ENCODE measurements at places on chromosomes 2 and 18.

DNA sequence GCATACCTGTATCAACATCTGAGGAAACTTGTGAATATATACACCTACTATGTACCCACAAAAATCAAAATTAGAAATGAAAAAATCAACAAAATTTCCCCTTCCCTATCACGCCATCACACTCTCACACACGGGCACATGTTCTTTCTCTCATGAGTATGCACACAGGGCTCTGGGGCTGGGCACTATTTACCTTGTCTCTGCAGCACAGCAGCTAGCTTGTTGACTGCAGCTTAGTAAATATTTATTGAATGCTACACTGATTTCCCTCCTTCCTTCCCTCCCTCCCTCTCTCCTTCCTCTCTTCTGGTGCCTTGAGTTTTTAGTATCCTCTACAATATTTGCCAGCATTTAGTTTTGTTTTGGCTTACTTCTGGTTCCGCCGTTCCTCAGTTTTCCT is 182.7 kb upstream of the LHCGR start:
- DNase-seq: no peak

- no peak for DNase-seq
These were observed 47.9 kb downstream of the EPHA4 start for GRCh38 chr2:221524158-221524557.

GRCh38 chr2:230687498-230687897 is 25.1 kb upstream of the CAB39 start:
- DNase-seq: no peak

DNA sequence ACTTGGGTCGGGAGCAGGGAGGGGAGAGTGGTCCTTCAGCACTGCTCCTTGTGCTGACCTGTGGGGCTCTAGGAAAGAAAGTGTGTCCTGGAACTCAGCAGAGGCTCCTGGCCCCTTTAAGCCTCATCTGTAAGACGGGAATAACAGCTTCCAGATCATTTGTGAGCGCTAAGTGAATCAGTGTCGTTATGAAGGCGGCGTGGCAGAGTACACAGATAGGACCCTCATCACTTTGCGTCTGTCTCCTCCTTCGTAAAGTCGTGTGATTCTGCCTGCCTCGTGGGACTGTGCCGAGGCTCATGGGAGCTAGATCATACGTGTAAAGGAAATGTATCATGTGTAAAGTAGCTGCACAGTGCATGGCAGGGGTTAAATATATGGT is 18.6 kb downstream of the COLEC11 start:
- no peak for DNase-seq

- no peak for DNase-seq
These were observed 162.3 kb upstream of the CCDC68 start for GRCh38 chr18:55121397-55122170.

GRCh38 chr2:50546790-50547189 is 485.1 kb downstream of the NRXN1 start:
- DNase-seq: no peak

DNA sequence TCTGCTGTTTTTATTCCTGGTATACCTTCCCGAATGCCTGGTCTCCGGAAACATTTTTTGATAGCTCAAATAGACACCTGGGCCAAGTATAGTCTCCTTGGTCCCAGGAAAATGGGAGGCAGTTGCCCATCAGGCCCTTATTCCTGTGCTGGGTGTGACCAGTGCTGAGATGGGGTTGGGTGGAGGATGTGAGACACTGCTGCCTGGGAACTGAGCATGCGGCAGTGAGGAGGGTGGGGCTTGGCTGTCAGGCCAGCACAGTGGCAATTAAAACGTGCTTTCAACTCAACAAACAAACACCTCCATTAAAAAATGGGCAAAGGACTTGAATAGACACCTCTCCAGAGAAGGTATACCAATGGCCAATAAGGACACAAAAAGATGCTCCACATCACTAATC is 12.5 kb downstream of the KLHL29 start:
- no peak for DNase-seq

- DNase-seq: no peak
These were observed 340.7 kb upstream of the TRIB2 start for GRCh38 chr2:12376025-12376424.

DNA sequence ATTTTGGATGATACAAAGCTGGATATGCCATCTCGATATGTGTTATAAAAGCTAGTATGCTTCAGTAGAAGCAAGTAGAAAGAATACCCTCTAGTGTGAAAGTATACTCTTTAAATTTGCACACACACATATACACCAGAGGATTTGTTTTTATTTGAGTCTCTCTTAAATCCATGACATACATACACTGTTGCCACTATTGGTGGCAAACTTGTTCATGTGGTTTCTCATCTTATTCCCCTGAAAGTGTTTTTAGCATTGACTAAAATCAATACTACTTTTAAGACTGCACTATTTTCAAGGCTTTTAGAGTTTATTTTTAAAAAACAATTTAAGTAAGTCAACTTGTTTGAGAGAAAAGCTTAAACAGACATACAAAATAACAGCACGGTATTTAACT is 137.4 kb downstream of the IKZF2 start:
- no peak for DNase-seq

DNA sequence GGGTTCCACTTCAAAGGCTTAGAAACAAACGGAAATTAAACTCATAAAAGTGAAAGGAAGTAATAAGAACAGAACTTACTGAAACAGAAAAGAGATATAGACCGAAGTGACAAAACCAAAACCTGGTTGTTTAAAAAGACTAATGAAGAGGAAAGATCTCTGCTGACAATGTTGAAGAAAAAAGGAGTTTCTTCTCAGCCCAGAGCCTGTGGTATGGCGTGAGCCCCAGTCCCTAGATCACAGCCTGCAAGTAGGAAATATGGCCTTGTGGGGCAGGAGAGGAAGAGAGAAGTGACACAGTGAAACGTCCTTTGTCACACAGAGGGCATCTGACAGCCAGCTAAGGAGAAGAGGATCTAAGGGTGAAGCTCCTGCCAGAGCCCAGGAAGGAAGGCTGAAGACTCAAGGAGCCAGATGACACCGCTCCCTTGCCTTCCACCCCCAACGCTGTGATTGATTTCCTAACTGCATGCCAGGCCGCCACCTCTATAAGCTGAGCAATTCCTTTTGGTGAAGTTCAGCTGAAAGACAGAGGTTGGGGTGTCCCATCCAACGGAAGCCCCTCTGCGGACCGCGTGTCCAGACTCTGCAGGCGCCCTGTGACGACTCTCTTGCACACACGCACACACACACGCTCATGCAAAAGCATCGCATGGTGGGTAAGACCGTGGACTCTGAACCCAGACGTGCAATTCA is 141.1 kb downstream of the HDAC4 start:
- DNase-seq: no peak

GRCh38 chr2:240888890-240889573 is 6.9 kb downstream of the MAB21L4 start:
- no peak for DNase-seq

DNA sequence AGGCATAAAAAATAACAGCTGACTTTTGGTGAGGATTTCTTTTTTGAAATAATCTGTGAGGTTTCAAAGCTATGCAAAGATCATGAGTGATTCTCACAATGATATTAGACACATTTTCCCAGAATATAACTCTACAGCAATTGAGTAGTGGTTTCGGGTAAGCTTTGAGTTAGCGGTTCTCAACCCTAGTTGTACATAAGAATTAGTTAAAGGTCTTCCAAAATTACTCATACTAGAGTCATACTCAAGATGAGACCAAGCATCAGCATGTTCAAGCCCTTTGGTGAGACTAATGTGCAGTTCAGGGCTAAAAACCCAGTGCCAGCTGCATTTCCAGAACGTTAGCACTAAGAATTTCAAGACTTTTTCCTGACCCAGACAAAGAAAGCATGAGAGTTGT is 31.1 kb downstream of the DSG4 start:
- no peak for DNase-seq

- DNase-seq: no peak
These were observed 39.0 kb downstream of the MAIP1 start for GRCh38 chr2:199994371-199994770.

- no peak for DNase-seq
These were observed 1033.4 kb downstream of the SOCS6 start for GRCh38 chr18:71322201-71322600.

DNA sequence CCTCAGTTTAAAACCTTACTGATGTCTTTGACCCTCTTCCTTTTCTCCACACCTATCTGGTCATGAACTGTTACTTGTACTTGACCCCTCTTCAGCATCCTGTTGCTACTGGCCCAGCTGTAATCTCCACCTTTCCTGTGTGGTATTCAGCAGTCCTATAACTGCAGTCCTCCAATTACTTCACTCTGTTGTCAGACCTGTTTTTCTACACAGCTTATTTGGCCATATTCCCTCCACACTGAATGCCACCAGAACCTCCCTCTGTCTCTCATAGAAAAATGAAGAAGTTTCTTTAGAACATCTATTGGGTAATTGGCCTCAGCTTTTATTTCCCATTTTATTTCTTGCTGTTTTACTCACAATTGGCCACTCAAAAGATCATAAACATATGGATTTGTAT is 155.4 kb downstream of the ASXL3 start:
- DNase-seq: no peak

Measured in T-cell (primary cell).